ENCODE measurements at places on chromosomes 13 and 19.
A peak's percentile ranks its signal among the peaks of the same experiment; 100 is the strongest.

DNA sequence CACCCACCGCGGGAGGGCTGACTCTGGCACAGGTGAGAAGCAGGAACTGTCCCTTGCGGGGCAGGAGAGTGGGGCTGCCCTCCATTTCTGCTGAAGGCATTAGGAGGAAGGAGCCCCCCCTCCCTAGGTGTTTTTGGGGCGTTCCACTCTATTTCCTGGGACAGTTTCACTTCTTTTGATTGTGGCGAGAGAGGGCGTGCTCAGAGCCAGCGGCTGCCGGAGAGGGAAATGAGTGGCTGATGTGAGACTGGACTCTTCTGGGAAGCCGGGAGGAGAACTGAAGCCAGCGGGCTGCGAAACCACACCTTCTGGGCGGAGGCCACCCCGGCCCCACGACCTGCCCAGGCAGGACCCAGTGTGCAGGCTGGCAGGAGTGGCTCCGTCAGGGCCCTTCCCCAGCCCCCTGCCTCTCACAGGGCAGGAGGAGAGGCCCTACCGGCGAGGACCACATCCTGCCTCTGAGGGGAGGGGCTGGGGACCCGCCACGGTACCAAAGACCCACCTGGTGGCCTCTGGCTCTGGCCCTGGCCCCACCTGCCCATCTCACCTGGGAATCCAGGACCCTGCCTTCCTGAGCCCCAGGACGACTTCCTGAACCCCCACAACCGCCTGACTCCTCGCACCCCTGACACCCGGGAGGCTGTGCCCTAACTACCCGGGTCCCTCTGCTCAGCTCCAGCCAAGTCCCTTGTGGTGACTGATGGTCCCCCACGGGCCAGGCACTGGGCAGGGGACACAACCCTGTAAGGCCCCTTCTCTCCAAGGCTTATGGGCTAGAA lies 25.9 kb downstream of the MPND start:
- peak; percentile 68 for DNase-seq

DNA sequence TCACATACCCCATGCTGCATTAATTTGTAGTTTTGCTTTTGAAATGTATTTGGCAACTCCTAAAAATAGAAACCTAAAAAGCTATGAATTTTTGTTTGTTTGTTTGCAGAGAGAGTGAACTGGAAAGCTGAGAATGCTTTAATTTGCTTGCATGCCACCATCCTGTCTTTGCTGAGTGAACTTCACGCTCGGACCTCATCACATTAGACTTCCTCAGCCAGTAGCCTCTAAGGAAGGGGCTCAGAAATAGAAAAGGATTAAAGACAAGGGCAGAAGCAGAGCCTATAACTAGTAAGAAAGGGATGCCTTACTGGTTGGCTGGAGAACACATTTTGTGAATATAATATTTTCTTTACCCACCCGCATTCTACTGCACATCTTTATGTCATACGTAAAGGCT lies 275.1 kb downstream of the DCLK1 start:
- DNase-seq = no peak

- DNase-seq = no peak
Observed at GRCh38 chr19:43416951-43417623, 2.4 kb downstream of the TEX101 start.

- peak; percentile 27 for DNase-seq
Observed at GRCh38 chr19:16283210-16284061, 41.2 kb upstream of the KLF2 start.

- no peak for DNase-seq
Observed at GRCh38 chr19:54949412-54949811, 2.1 kb upstream of the NLRP7 start.

DNA sequence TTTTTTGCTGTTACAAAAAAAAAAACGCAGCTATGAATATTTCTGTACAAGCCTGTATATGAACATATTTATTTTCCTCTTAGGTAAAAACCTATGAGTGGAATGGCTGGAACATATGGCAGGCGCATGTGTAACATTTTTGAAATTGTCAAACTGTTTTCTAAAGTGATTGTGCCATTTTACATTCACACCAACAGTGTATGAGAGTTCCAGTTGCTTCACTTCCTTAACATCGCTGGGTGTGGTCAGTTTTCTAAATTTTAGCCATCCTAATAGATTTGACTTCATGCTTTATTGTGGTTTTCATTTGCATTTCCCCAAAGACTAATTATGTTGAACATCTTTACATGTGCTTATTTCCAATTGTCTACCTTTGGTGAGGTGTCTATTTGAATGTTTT lies 306.8 kb downstream of the KCNRG start:
- no peak for DNase-seq

DNA sequence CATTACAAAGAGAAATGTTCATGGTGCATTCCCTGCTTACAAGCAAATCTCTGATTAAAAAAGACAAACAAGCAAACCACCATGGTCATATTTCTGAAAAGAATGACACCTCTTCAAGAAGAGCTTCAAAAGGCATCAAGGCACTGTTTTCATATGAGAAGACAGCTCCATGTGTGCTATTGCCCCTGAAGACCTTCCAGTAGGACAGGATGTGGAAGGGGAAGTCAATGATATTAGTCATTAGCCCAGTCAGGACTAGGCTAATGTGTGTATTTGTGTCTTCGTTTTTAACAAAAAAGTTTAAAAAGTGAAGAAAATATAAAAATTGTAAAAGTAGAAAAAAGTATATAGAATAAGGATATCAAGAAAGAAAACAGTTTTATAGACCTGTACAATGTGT lies 534.7 kb upstream of the ARGLU1 start:
- no peak for DNase-seq

DNA sequence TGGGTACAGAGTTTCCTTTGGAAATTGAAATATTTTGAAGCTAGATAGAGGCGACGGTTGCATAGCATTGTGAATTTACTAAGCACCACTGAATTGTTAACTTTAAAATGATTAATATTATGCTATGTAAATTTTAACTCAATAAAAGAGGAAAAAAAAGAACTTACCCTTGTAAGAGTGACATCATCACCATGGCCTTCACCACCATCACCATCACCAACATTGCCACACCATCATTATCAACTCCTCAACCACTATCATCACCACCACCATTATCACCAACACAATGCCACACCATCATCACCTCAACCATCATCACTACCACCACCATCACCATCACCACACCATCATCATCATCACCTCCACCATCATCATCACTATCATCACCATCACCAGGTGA lies 113.9 kb downstream of the TUBA3C start:
- no peak for DNase-seq

- DNase-seq = no peak
Observed at GRCh38 chr13:110374431-110375370, 67.6 kb downstream of the COL4A2 start.

DNA sequence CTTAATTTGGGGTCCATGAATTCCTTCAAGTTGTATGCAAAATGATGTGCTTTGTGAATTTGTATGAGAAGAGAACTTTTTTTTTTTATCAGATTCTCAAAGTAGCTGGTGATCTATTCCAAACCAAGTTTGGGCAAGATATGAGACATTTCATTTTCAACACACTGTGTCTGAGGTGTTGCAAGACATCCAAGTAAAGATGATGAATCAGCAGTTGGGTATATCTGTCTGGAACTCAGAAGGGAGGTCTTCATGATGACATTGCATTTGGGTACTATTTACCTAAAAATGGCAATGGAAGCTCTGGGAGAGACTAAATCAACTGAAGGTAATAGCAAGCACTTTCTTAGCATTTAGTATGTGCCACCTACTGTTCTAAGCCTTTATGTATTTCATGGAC lies 2.8 kb downstream of the FAM124A start:
- DNase-seq = no peak

- no peak for DNase-seq
Observed at GRCh38 chr13:106481919-106482318, 53.5 kb downstream of the EFNB2 start.

DNA sequence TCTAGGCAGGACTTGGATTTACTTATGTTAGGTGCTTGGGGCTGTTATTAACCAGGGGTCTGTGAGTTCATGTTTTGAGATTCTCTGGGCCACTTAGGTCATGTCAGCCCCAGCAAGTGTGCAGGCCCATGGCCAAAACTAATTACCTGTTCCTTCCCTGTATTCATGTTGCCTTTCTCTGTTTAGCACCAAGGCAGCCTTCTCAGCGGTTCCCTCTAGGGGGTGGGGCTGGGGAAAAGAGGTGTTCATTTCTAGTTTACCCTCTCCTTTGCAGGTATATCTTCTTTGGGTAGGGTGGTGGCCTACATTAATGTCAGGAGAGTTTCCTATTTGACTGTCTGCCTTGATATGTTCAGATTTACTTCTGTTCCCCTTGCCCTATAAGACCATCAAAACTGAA lies 61.7 kb downstream of the PDS5B start:
- no peak for DNase-seq

- no peak for DNase-seq
Observed at GRCh38 chr13:30697996-30698401, 37.3 kb upstream of the ALOX5AP start.

DNA sequence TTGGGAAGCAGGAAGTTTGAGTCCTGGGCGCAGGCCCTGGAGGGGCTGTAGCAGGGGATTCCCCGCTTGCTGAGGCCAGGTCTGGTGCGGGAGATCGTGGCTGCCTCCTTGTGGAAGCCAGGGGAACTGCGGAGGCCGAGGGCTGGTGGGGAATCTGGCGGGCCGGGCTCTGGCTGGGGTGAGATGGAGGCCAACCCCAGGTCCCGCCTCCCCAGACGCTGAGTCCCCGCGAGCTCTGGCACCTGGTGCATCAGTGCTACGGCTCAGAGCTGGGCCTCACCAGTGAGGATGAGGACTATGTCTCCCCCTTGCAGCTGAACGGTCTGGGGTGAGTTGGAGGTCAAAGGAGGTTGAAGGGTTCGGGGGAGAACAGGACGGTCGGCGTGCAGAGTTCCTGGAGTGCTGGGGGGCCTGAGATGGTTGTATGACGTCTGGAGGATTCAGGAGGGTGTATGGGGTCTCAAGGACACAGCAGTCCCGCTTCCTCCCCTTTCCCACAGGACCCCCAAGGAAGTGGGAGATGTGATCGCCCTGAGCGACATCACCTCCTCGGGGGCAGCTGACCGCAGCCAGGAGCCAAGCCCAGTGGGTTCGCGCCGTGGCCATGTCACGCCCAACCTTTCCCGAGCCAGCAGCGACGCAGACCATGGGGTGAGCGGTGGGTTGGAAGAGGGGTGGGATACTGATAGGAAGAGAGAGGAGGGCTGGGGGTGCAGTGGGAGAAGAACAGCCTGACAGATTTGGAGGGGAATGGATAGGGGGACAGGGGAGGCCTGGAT lies 13.1 kb downstream of the GRAMD1A start:
- DNase-seq = peak; percentile 73
